Fibroblast of skin of right quadriceps (primary cell): ENCODE measurements at places on chromosomes 3 and 15.

DNA sequence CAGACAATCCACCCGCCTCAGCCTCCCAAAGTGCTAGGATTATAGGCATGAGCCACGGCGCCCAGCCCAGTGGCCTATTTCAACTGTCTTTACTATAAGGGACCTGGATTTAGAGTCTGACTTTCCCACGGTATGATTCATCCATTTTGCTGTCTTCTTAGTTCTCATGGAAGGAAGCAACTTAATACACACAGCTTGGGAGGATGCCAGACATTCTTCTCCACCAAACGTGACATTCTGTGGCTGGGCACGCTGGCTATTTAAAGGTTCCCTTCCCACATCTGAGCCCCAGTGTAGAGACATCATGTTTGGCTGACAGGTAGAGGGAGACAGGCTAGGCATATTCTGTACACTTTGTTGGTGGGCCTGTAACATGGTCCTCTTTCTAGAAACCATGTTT, 26.2 kb downstream of the FAM43A start:
- DNase-seq, result peak; percentile 95

DNA sequence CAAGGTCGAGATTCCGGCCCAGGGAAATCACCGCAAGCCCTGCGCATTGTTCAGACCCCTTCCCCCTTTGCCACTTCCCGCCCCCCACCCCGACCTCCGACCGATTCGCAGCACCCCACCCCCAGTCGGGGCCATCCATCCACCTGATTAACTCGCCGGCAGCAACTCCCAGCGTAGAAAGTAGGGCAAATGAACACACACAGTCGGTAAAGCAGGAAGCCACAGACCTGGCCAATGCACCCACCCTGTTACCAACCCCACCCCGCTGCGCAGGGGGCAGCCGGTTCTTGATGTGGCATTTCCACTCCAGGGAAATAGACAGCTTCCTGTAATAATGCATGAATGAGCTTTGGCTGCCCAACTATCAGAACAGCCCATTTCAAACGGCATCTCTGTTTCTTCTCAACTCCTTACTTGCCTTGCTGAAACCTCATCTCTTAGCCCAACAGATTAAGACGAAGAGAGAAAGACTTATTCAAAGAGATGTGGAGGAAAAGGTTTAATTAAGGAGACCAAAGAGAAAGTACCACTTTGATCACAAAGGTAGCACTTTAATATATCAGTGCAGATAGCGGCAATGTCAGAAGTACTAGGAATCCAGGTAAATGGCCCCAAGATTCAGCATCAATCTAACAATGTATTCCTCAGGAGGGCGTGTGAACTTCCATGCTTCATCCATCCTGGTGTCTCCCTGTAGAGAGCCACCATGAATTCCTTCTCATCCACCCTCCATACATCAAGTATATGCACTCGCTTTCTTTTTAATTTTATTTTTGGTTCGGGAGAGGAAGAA, 1.9 kb downstream of the TNIK start:
- DNase-seq, result no peak

GRCh38 chr3:45583021-45583851, 11.3 kb upstream of the LIMD1 start:
- DNase-seq, result no peak

- DNase-seq, result no peak
Observed at GRCh38 chr15:64285871-64286270, 70.1 kb downstream of the CSNK1G1 start.

DNA sequence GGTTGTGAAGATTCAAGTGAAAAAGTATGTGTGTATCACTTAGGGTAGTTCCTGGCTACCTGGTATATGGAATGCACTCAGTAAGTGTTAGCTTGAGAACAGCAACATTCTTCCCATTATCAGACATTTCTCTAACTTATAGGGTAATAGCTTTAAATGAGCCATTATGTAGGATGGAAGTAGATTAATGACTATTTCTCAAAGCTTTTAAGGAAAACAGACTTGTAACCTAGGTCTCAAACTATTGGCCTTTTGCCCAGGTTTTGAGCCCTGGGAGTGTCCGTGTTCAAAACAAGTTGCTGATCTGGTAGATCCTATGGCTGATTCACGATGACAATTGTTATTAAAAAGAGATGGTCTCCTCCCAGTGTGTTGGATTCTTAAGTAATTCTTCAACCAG, 129.1 kb upstream of the UMPS start:
- no peak for DNase-seq

DNA sequence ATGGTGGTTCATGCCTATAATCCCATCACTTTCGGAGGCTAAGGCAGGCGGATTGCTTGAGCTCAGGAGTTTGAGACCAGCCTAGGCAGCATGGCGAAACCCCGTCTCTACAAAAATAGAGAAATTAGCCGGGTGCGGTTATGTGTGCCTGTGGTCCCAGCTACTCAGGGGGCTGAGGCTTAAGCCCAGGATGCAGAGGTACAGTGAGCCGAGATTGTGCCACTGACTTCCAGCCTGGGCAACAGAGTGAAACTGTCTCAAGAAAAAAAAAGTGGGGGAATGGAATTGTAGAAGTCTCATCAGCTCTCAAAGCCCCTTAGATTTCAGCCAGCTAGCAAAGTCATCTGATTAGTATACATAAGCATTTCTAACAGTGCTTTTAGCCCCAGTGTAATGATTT, 33.2 kb downstream of the TIPARP start:
- DNase-seq, result no peak

GRCh38 chr3:158573714-158574113, 2.7 kb downstream of the MLF1 start:
- DNase-seq, result no peak

DNA sequence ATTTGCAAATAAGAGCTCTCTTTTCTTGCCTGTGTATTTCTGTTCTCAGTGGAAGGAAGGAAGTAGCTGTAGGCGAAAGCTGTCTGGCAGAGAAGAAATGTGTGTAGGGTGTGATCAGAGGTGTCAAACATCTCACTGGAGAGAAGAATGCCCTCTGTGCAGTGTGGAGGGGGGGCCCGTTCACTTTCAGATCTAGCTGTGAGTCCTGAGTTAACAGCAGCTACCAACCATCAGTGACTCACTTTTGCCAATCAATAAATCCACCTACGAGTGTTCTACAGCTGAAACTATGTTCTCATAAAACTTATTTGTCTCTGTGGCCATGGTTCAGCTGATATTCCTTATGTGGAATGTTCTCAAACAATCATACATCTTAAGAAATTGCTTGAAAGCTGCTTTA, 103.7 kb downstream of the FRMD4B start:
- DNase-seq, result no peak

GRCh38 chr3:128787256-128788253, 61.6 kb downstream of the RAB7A start:
- DNase-seq, result peak; percentile 18

- peak; percentile 53 for DNase-seq
Observed at GRCh38 chr15:34038871-34039789, at the start of gene AVEN. Gene AVEN (minus strand): TSS chr15:34039204. CDS start chr15:34039046, 158 bp downstream.

GRCh38 chr3:194736896-194737600, 51.4 kb downstream of the FAM43A start:
- DNase-seq, result no peak

DNA sequence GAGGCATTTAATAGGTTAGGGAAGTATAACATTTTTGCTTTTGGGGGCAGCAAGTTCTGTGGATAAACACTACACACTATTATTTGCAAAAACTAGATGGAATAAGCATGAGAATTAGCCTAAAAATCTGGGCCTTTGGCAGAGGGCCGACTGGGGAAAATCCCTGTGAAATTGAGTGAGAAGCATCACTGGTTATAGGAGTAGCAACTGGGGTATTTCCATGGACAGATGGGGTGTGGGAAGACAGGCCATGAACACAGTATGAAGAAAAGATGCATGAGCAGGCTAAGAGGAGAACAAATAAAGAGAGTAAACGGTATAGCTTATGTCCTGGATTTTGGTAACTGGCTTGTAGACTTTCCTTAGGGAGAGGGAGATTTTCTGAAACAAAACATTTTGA, 32.9 kb upstream of the CSPG5 start:
- no peak for DNase-seq

DNA sequence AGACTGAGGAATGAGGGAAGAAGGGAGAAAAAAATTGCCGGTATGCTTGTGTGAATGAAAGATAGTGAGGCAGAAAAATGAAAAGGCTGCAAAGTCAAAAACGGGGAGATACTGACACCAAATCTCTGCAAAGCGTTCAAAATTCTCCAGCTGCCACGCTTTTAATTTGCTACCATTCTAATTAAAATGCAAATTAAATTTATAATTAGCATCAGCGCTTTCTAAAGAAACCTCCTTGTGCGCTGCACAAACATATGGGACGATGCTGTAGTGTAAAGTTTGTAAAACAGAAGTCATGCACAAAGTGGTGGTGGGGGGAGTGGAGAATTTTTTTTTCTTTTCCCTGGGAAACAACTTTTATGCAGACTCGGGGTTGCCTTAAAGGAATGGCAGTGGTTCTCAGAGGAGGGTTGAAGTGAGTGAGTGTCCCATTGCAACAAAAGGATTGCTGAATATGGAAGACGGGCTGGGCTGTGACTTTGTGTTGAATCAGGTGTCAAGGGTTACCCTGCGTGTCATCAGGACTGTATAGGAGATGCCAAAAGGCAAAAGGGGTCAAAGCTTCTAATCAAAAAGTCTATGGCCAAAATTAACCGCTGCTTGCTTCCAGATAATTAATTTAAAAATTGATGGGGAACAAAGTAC, 472.2 kb downstream of the NR2F2 start:
- no peak for DNase-seq

DNA sequence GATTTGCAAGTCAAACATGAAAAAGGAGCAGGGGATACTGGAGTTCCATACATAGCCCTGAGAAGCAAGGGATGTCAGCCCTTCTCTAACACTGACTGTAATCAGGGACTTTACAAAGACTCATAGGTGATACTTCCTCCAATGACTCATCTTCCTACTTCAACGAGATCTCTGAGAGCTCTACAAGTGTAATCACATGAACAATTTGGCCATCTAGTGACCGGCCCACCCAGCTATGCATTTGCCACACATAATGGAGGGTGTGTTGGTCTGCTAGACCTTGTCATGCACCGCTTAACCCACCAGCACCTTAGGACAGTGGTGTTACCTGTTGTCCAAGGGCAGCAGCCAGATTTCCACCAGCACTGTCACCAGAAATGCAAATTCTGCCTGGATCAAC, 75.3 kb downstream of the NCEH1 start:
- no peak for DNase-seq

- DNase-seq, result no peak
Observed at GRCh38 chr3:98821063-98821462, 57.9 kb downstream of the ST3GAL6 start.

DNA sequence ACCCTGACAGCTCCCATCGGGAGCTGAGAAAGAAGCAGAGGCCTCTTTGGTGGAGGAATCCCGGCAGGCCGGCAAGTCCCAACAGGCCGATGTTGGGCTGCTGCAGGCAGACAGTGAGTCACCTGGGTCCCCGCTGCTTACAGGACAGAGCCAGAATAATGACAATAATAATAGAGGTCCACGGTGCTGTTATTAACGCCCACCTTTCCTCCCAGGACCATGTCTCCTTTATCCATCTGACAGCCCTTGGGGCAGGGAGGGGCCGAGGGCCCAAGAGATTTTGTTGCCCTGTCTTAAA, 29.3 kb upstream of the MAGEF1 start:
- DNase-seq, result no peak

- peak; percentile 83 for DNase-seq
Observed at GRCh38 chr15:70474471-70475406, 288.6 kb downstream of the UACA start.

DNA sequence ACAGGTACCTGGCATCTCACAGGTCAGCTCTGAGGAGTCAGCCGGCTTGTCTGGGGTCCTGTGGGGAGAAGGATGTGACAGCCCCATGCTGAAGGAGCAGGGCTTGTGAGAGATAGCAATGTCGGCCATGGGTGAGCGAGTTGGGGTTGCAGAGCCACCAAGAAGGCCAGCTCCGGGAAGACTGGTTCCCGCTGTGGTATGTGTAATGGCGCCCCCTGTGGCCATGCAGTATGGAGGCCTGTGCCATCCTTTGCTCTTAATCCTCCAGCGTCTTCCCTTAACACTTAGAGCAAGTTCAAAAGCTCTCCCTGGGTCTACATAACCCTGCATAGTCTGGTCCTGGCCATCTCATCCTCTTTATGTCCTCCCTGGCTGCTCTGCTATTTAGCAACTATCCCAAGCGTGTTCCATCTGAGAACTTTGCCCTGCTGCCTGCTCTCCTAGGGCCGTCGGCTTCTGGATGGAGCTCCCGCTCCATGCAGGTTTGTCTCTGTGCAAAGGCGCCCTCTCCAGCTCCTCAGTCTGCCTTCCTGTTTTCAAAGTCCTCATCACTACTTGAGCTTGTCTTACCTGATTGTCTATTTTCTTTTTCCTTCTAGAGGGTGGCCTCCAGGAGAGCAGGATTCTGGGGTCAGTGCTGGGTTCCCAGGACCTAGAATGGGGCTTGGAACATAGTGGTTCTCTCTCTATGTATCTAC, 40.8 kb upstream of the IQCF6 start:
- DNase-seq, result no peak

- peak; percentile 27 for DNase-seq
Observed at GRCh38 chr3:112136959-112137693, 4.1 kb upstream of the GCSAM start.

DNA sequence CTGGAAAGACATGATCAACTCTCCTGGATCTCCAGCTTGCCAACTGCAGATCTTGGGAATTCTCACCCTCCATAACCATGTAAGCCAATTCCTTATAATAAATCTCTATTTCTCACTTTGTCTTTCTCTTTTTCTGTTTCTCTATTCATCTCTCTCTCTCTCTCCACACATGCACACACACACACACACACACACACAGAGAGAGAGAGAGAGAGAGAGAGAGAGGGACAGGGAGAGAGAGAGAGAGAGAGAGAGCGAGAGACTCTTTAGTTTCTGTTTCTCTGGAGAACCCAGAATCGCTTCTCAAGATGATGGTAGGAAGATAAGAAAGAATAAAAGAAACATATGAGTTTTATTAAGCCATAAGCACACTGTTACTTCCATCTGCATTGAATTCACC, 111.9 kb downstream of the BCHE start:
- DNase-seq, result no peak

DNA sequence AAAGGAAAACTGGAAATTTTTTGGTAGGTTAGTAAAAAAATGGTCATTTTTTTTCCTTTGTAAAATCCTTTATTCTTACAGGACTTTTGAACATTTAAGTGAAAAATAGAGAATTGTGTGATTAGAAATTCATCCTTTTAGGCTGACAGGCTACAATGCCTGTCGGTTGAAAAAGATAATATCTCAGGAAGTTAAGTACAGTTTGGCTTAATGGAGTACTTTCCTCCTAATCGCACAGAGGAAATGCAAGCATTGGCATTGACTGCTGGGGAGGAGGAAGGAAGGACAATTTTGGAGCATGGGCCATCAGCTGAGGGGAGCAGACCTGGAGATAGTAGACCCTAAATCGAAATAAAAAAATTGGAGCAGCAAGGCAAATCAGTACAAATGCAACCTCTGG, 135.1 kb upstream of the ICE2 start:
- no peak for DNase-seq

- peak; percentile 29 for DNase-seq
Observed at GRCh38 chr15:101613130-101614000, 38.8 kb downstream of the TM2D3 start.
